NCI-H2081 treated with DMSO at 0.1 percent for 48 hours (cell line): ENCODE measurements at places on chromosomes 11 and 22.

- no peak for DNase-seq
Measured at GRCh38 chr22:36946421-36947158, 33.2 kb downstream of the CSF2RB start.

DNA sequence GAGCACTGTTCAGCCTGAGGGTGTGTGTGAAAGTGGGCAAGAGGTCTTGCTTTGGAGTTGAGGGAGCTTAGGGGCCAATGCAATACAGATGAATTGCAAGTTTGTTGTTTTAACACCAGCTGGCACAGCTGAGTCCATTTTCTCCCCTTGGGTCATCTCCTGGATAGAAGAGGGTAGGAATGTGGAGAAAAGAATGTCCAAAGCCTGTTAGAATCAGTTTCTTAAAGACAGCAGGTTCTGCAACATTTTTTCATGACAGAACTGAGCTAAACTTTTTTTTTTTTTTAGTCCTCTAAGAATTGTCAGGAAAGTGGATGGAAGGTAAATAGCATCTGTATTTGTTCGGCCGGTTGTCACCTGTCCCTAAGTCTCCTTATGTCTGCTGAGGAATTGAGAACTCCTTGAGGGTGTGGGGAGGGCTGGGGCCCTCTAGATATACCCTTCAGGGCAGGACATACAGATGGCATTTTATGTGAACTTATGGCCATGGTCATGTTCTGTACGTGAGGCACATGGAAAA lies 211.1 kb upstream of the CADM1 start:
- no peak for DNase-seq

DNA sequence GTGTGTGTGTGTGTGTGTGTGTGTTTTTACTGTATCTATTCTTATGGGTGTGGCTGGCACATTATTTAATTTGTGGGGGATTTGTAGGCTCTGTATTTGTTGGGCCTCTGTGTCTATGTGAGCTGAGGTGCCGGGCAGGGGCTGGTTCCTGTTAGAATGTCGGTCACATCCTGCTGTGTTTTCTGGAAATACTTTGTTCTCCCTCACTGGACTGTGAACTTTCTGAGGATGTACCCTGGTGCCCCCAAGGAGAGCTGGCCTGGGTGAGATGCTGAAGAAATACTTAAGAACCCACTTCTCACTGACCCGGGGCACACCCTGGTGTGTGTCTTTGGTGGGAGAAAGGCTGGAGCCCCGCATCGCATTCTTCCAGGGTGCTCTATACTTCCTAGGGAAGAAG lies 28.6 kb downstream of the KIAA1671 start:
- DNase-seq: no peak

DNA sequence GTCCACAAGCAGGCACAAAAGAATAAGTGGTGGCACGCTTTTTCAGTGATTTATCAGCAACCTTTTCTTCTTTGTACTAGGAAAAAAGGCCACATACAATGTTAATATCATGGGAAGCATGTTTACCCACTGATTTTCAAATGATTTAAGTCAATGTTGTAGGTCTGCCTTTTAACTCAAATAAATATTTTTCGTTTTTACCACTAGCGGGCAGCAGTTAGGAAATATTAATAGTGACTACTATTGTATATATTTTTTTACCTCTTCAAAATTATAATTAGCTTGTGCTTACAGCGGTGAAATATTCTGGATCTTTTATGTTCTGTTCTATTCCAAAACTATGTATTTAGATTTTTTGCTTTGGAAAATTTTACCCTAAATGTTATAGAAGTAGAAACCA lies 6.4 kb upstream of the SLC17A6 start:
- no peak for DNase-seq

- DNase-seq: no peak
Measured at GRCh38 chr22:31451709-31452571, 37.7 kb downstream of the EIF4ENIF1 start.

DNA sequence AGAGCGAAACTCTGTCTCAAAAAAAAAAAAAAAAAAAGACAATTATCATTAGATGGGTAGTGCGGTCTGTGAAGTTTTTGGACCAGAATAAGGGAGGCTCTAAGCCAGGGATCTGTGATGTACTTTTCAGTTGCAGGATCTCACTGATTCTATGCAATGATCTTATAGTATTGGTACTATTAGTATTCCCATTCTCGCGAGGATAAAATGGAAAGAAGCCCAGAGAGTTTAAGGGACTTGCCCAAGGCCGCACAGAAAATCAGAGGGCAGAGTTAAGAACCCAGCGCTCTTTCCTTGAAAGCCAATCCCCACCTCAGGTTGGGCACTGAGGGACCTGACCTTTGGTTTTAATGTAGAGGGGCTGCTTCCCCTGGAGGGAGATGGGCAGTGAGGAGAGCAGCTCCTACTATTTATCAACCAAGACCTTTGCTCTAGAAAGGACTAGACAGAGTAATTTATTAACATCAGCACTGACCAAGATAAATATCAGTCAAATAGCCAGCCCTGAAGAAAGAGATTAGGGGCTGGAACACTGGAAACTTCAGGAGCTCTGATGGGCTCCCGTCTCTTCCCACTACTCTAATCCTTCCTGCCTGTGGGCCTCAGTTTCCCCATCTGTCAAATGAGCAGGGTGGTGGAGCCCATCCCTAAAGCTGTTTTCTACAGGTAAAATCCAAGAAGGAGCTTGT lies 6.0 kb downstream of the NIPSNAP1 start:
- DNase-seq: no peak

DNA sequence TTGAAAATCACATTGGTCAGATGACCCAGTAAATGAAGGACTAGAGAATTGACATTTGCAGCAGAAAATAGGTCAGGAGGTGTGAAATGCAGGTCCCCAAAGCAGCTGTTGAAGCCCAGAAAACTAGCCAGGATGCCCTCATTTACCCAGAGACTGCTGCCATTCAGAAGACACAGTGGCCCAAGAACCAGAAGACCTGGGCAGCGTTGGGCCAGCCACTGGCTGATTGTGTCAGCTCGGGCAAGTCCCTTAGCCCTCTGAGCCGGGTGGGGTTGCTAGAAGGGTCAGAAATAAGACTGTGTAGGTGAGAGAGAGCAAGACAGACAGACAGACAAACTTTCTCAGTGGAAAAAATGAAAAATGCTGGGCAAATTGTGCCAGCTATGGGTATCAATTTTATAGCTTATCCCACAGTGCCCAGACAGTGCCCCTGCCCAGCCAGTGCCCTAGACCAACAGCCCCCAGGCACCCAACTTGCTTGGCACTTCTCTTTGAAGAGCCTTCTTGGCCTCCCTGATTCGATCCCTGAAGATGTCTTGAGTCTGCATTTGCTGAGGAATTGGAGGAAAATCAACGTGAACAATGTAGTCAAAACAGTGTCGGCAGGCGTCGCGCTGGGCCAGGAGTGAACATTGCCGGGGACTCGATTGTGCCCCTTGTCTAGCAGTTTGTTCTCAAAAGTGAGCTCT lies 198.3 kb downstream of the MN1 start:
- DNase-seq: no peak

DNA sequence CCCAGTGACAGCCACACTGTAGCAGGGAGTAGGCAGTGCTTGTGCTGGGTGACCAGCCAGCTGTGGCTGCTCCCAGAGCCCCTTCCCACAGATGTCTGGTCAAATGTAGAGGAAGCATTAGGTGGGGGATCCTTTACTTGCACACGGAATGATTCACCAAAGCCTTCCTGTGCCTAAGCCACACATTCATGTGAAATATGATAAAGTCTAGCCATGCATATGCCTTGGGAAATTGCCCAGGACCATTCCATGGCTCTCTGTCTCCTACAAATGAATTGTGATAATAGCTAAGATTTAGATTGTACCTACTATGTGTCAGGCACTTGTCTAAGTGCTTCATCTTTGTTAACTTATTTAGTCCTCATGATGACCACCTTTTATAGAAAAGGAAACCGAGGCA lies 217.5 kb upstream of the E2F8 start:
- no peak for DNase-seq

GRCh38 chr22:45504373-45505341 lies 2.0 kb downstream of the FBLN1 start:
- no peak for DNase-seq

DNA sequence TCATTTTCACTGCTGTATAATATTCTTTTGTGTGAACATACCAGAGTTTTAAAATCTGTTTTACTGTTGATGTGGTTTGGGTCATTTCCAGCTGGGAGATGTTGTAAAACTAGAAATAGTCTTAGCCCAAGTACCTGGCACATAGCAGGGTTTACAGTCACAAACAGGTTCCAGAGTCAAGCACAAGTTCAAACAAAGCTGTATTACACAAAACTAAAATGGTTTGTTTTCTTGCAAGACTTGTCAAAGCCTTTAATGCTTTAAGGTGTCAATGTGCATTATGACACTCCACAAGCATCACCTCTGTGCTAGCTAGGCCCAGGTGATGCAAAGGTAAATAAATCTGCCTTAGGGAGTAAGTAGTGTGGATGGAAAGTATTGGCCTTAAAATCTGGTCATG lies 379.1 kb downstream of the MN1 start:
- no peak for DNase-seq

- no peak for DNase-seq
Measured at GRCh38 chr11:68276861-68277260, 5.1 kb upstream of the C11orf24 start.

DNA sequence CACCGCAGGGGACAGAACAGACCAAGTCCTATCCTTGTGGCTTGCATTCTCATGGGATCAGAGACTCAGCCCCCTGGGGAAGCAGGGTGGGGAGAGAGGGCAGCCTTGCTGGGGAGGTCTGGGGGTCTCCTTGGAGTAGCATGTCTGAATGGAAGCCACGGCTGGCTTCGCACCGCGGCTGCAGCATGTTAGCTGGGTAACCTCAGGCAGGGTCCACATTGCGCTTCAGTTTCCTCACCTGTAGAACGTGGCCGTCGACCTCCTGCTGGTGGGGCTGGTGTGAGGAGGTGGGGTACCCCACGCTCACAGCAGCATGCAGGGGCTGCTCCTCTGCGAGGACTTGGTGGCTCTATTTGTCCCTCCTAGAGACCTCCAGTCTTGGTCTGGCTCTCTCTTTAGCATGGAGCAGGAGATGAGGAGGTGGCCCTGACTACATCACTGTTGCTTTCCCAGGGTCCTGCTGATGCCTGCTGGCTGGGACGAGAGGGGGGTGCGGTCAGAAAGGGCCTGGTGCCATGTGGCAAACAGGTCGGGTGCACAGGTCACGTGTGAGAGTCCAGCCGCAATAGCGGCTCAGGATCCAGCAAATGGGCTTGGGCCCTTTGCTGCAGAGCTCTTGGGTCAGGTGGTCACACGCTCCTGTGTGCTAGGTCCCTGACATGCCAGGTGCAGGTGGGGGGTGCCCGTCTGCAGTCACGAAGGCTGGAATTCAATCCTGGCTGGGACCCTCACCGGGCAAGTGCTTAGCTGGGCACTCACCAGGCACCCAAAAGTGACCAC lies 35.4 kb upstream of the SMIM38 start:
- DNase-seq: no peak

DNA sequence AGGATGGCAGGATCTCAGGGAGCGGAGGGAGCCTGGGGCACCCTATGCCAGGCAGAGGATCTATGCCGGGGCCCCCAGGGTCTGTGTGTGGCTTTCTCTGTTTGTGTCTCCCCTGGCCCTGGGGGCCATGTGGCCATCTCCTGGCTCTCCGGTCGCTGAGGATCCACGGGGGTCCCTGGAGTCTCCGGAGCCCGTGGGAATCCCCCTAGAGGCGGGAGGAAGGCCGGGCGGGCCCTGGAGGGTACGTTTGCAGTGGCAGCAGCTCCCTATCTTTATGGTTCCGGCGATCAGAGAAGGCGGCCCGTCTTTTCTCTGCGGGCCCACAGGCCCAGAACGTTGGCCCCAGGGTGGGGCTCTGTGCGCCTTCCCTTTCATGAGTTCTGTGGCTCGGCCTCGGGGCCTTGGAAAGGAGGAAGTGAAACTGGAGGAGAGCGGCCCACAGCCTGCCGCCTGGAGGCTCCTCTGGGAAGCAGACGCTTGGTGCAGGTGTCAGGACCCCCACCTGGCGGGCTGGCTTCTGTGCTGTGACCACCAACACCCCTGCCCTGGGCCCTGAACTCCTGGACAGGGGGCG lies 82.1 kb downstream of the KCNQ1 start:
- no peak for DNase-seq

- no peak for DNase-seq
Measured at GRCh38 chr11:60863550-60864521, 3.5 kb upstream of the ZP1 start.

DNA sequence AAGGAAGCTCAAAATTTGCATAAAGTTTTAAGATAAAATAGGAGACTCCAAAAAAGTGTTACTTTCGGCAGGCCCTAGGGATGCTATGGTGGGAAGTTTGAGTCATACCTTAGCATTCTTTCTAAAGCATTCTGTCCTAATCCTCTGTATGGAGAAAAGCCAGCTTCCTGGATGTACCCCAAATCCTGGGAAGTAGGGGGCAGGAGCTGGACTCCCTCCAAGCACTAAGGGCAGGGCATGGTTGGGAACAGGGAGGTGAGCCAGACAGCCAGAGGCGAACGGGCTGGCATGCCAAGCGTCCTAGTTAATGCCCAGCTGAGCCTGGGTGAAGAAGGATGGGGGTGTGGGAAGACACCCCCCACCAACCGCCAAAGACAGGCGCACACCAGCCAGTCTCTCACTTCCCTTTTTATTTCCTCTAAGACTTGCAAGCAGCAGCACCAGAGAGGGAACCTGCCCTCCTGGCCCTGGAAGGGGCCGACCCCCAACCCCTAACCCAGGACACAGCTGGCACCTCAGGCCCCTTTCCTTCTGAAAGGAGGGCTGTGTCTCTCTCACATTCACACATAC lies 23.9 kb downstream of the RTN4RL2 start:
- no peak for DNase-seq

- DNase-seq: no peak
Measured at GRCh38 chr11:56852131-56852530, 103.6 kb upstream of the OR9G4 start.

DNA sequence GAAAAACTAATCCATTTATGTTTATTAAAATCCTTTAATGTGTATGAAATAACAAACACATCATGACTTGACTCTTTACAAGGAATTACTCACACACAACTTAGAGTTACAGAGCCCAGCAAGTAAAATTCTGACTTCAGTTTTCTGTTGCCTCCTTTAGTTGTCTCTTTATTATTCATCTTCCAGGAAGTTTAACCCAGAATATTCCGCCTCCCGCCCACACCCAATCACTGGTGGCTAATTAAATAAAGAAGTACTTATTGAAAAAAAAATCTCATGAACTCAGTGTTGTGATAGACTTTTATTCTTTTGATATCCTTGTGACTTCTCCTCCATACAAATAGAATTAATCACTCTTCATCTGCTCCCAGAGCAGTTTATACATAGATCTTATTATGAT lies 61.9 kb downstream of the MUC15 start:
- DNase-seq: no peak
